Stimulated activated naive CD4-positive, alpha-beta T cell (primary cell): ENCODE measurements at places on chromosomes 12 and 14.

DNA sequence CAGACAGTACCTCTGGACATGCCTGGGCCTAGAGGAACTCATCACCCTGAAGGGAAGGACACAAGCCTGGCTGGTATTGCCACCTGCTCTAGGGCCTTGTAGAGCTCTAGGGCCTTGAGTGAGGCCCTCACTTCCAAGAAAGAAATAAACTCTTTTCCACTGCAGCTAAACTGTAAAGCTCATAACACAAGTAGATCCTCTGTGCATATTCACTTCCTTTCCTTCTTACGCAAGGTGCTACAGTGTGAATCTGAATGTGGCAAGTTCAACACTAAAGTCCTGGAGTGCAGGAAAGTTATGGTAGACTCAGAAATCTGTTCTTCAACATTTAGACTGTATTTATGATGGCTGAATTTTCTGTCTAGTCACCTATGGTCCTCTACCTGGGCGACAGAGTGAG, 14.5 kb downstream of the RNASE3 start:
- DNase-seq, result no peak

DNA sequence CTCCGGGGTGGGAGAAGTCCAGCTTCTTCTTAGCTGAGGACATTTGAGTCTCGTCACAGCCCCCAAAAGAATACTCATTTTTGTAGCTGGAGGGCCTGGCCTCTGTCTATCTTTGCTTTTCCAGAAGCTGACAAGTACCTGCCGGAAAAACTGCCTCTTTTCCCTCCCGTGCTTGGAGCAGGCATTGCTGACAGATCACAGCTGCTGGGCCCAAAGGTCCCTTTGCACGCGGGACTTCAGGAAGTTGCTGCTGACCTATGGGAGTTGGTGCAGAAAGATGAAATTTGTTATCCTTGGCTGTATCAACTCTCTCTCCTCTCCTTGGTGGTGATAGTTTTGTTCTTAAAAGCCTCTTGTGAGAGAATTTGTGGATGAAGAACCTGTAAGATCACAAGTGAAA, 92.8 kb downstream of the PAPOLA start:
- DNase-seq, result no peak

GRCh38 chr12:109009766-109010165, 11.1 kb downstream of the SVOP start:
- no peak for DNase-seq

DNA sequence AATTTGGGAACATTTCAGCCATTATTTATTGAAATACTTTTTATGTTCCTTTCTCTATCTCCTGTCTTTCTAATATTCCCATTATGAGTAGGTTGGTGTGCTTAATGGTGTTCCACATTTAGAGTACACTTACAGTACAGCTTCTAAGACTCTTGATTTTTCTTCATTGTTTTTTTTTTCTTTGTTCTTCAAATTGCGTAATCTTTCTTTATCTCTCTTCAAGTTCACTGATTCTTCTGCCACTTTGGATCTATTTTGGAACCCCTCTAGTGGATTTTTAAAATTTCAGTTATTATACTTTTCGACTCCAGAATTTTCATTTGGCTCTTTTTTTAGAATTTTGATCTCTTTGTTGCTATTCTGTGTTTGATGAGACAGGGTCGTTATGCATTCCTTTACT, 157.7 kb downstream of the ADGRD1 start:
- DNase-seq, result no peak

GRCh38 chr14:92401561-92401960, 78.6 kb downstream of the SLC24A4 start:
- DNase-seq, result no peak
